ENCODE measurements at places on chromosomes 1 and 21.

DNA sequence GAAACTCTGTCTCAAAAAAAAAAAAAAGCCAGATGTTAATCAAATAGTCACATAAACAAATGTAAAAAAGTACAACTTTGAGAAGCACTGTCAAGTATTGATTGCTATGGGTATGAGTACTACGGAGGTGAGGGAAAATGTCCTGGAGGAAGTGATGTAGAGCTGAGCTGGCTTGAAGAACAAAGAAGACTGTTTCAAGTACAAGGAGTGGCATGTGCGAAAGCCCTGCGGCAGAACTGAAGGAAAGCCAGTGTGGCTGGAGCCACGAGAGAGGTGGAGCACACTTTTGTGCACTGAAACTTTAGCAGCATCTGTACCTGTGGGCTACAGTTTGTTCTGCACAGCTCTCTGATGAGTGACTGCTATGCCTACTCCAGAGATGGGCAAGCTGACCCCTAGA, 5.4 kb upstream of the RPS6KA1 start:
- no peak overlapping the region for H3K27ac ChIP-seq
- H3K4me3 ChIP-seq, result no peak overlapping the region
- no peak for DNase-seq
- H3K36me3 ChIP-seq, result no peaks in the 10 kb centered on the region

DNA sequence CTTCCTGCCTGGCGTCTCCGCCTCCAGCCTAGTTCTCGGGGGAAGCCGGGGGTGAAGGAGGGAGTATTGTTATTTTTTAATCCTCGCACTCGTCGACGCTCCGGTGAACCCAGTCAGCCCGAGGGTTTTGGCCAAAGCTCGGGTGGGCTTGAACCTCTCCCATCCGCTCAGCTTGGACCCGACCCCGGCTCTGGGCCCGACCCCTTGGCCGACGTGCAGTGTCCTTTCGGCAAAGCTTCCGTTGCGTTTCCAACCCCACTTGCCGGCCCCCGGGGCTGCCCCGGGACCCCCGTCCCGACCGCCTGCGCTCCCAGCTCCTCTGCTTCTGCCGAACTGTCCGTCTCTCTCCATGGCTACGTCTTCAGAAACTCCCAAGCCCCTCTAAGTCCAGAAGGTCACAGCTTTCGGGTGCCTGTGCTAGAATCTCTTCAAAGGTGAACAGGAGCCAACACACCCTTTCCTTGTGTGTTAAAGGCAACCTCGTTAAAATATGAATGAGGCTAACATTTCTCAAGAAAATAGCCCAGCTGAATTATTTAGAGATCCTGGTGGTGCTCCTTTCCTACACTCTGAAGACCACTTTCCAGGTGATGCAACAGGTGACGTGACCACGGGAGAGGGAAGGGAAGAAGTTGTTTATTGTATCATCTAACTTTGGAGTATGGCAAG, 647 bp downstream of the DESI2 start:
- H3K36me3 ChIP-seq, result peaks cover 19% of the 10 kb centered on the region
- H3K4me1 ChIP-seq, result peaks cover 47% of the 10 kb centered on the region
- peak overlapping the region; percentile 66 for H3K27ac ChIP-seq
- peak; percentile 59 for DNase-seq
- H3K4me3 ChIP-seq, result peak overlapping the region; percentile 96
- H3K27me3 ChIP-seq, result no peaks in the 10 kb centered on the region

DNA sequence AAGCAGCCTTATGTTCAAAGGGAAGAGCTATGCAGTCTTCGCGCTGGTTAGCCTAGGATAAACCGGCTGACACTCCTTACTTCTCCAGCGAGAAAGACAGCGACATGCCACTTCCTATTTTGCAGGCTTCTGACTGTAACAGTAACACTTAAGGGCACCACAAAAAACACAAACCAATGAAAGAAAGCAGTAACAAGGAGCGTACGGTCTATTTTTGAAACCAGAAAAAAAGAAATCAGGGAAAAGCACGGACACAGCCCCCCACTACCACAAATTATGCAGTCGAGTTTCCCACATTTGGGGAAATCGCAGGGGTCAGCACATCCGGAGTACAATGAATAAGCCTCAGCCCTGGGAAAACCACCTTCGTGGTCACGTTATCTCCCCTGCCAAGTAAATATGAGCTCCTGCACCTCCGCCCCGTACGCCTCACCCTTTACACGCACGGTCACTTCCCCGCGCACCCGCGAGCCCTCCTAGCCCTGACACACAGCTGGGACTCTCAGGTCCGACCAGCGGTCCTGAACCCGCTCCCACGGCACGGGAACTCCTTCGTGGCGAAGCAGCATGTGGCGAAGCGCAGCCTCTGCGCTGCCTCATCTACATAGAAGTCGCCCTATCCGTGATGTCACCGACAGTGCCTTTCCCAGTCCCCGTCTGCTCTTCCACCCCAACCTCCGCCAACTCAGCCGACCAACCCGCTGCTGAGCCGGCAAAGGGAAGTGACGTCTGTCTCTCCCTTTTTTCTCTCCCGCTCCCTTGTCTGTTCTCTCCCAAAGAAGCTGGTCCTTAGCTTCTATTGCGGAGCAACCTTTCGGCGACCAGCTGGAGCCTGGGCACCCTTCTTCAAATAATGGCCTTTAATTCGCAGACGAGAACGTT, 40.9 kb upstream of the PPIAL4F start:
- peak overlapping the region; percentile 61 for H3K4me3 ChIP-seq
- H3K27me3 ChIP-seq, result no peaks in the 10 kb centered on the region
- H3K4me1 ChIP-seq, result peaks cover 26% of the 10 kb centered on the region
- H3K27ac ChIP-seq, result peak overlapping the region; percentile 84
- DNase-seq, result peak; percentile 91
- H3K36me3 ChIP-seq, result no peaks in the 10 kb centered on the region

DNA sequence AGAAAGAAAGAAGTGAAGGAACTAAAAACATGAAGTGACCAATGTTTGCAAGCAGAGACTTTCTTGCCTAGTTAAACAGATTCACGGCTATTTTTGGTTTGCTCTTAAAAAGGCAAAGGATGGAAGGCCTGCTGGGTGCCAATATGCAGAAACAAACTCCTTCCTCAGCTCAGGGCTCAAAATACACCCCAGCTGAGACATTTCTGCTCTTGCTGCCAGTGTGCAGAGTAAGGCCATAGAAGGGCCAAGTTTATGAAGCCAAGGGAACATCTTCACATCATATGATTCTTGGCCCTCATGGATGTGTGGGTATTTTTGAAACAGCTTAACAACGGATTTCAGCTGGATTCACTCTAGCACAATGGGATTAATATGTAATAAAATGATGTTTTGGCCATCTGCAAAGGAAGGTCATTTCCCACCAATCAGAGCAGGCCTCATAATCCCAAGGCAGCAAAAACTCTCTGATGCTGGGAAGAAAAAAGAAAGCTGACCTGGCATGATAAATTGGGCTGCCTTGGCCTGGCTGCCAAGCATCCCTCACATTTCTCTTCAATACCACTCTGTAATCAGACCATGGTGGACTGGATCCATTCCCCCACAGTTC, 70.7 kb downstream of the CAPZB start:
- H3K27me3 ChIP-seq, result no peaks in the 10 kb centered on the region
- peaks cover 67% of the 10 kb centered on the region for H3K4me1 ChIP-seq
- H3K36me3 ChIP-seq, result peaks cover 10% of the 10 kb centered on the region
- DNase-seq, result no peak

DNA sequence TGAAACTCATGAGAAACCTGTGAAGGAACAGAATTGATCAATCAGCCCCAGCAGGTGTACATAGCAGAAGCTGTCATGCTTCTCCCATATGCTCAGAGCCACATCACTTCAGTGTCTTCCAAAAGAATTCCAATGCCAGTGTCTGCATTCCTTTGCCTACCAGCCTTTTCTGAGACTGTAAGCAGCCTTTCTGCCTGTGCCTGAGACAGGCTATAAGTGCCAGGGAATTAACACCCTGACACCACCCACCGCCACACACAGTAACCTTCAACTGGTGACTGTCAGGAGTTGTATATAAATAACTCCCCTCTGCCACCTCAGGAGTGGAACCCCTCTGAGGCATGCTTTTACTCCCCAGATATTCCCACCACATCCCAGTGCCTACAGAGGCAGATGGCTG, 38.1 kb upstream of the SLAMF9 start:
- H3K27me3 ChIP-seq, result no peaks in the 10 kb centered on the region
- H3K4me3 ChIP-seq, result no peak overlapping the region
- H3K27ac ChIP-seq, result no peak overlapping the region
- H3K4me1 ChIP-seq, result no peaks in the 10 kb centered on the region
- no peaks in the 10 kb centered on the region for H3K36me3 ChIP-seq

DNA sequence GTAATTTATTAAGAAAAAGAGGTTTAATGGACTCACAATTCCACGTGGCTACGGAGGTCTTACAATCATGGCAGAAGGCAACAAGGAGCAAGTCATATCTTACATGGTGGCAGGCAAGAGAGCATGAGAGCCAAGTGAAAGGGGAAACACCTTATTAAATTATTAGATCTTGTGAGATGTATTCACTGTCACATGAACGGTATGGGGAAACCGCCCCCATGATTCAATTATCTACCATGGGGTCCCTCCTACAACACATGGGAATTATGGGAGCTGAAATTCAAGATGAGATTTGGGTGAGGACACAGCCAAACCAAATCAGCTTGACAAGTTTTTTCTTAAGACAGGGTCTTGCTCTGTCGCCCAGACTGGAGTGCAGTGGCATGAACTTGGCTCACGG, 14.3 kb downstream of the DAP3 start:
- H3K4me1 ChIP-seq, result no peaks in the 10 kb centered on the region
- no peaks in the 10 kb centered on the region for H3K27me3 ChIP-seq
- H3K36me3 ChIP-seq, result no peaks in the 10 kb centered on the region
- no peak overlapping the region for H3K27ac ChIP-seq
